Uterus (tissue), 4 donors: ENCODE measurements at places on chromosomes 5 and 9.

- DNase-seq: no peak
These were observed 10.9 kb upstream of the SOWAHA start for GRCh38 chr5:132802044-132802684.

GRCh38 chr9:94511134-94511954, 43.5 kb upstream of the PCAT7 start:
- no peak for DNase-seq

GRCh38 chr5:3825531-3826451, 230.2 kb downstream of the IRX1 start:
- no peak for DNase-seq

DNA sequence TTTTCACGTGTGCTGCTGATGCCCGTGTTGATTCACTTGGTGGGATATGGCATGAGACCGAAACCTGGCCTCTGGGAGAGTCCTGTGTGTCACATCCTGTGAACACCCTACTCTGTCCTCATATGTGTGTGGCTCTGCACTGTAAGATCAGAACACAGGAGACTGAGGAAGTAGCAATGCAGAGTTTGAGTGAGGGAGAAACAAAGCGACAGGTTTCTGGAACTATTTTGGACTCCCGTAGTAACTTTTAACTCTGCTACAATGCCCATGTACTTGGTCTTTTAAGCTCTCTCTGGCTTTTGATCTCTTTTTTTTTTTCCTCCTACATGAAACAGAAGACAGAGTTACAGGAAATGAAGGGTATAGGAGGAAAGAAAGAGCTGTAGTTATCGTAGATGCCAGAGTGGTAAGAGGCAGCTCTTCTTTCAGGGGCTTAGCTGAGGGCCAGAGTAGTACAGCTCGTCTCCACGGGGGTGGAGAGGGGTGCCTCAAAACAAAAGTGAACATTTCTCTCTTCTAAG, 26.6 kb downstream of the GRAMD2B start:
- DNase-seq: peak; percentile 46

GRCh38 chr5:143318270-143318669, 85.2 kb downstream of the NR3C1 start:
- no peak for DNase-seq

DNA sequence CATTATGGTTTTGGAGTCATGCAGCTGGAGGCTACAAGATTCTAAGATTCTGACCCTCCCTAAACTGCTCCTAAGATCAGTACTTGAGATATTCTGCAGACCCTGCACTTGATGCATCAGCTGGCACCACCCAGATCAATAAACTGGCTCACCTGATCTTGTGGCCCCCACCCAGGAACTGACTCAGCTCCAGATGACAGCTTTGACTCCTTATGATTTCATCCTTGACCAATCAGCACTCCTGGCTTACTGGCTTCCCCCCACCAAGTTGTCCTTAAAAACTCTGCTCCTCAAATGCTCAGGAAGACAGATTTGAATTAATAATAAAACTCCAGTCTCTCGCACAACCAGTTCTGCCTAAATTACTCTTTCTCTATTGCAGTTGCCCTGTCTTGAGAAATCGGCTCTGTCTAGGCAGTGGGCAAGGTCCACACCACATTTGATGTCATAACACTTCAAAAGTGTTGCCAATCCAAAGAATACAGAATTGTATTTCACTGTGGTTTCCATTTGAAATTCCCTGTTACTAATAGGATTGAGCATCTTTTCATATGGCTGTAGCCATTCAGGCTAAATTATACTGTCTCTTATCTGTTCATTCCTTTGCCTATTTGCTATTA, 14.8 kb upstream of the SLC30A5 start:
- DNase-seq: no peak

DNA sequence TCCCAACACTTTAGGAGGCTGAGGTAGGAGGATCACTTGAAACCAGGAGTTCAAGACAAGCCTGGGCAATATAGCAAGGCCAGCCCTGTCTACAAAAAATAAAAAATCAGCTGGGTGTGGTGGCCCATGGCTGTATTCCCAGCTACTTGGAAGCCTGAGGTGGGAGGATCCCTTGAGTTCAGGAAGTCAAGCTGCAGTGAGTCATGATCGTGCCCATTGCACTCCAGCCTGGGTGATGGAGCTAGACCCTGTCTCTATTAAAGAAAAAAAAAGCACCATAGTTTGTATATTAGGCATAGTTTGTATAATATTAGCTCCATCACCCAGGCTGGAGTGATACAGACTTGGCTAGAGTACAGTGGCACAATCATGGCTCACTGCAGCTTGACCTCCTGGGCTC, 9.6 kb upstream of the NME5 start:
- no peak for DNase-seq

GRCh38 chr9:106956971-106957370, 94.0 kb downstream of the ZNF462 start:
- no peak for DNase-seq

DNA sequence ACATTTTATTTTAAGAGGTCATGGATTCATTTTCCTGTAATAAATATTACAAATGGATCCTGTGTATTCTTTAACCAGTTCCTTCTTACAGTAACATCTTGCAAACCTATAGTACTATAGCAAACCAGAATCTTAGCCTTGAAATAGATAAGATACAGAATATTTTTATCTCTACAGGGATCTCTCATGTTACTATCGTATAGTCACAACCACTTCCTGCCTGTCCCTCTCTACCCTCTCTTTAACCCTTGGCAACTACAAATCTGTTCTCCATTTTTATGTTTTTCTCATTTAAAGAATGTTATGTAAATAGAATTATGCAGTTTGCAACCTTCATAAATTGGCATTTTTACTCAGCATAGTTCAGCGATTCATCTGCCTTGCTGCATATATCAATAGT, 454.0 kb downstream of the DIRAS2 start:
- DNase-seq: no peak

DNA sequence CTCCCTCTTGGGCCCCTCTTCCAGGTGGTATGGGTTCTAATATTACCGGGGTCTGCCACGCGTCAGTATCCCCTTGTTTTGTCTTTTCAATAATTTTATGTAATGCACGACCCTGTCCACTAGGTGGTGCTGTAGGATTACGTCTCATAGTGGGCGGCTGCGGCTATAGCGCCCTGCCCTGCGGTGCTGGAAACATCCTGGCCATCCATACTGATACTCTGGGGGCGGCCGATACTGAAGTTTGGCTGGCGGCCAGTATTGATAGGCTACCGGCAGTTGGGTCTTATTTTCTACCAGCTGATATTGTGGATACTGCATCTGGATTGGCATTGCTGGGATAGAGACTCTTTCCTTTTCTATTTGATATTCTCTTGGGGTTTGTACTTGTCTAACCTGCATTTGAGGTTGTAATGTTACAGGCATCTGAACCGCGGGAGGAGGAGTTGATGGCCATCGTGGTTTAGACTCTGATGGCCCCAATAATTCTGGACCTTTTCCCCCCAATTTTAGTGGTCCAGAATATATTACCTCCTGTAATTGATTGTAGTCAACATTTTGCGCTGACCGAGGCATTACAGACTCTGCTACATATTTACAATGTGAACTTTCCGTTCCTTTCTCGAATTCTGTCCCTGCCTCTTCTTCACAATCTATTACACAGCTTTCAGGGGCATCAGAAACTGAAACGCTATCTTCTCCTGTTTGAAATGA, 3.3 kb upstream of the TMEM141 start:
- DNase-seq: peak; percentile 70

- peak; percentile 24 for DNase-seq
These were observed 463.7 kb downstream of the TMEM232 start for GRCh38 chr5:110262749-110263148.

- no peak for DNase-seq
These were observed 80.8 kb upstream of the IL12B start for GRCh38 chr5:159411115-159411514.

- no peak for DNase-seq
These were observed 23.2 kb upstream of the RCL1 start for GRCh38 chr9:4769321-4770080.

DNA sequence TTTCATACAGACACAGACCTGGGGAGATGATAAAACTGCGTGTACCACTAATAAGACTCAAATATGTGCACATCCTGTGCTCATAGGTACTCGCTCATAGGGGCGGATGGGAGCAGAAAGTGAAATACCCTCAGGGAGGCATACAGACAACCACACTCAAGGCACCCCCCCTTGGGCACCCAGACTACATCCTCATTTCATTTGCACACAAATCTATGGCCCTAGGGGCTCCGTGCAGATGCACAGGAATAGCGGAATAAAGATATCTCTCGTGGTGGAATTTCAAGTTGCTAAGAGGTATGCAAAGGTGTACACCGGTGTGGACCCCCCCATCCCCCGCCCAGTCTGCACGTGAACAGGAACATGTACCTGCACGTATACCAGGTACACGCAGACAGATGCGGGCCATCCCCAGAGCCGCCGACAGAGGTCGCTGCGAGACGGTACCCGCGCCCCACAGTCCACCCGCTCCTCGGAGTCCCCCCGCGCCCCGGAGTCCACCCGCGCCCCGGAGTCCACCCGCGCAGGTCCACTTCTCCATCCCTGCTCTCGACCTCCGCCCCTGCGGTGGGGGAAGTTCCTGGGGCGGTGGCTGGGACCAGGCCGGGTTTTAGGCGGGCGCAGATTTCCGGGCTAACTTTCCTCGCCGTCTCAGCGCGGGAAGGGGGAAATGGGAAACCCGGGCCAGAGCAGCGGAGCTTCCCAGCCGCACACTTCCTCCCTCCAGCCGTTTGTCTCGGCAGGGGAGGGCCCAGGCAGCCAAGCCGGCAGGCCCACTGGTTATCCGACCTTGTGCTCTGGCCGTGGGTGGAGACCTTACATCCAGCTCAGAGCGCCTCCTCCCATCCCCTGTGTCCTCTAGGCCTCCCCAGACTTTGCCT, 1.0 kb upstream of the IL12B start:
- peak; percentile 26 for DNase-seq

DNA sequence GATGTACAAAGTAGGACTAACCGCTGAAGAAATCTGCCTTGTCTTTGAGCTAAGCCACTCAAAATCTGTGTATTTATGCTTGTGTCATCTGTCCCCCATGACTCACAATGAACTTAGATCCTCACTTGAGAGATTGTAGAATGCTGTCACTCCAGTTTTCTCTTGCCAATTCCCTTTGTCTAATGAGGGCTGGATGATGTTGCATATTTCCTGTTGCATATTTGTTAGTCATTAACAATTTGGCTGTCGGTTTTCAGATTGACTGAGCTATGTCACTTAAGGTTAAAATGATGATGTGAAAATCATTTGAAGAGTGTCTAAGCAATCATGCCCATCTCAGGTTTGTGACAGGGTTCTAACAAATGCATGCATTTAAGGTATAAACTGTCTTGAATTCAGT, 481.7 kb downstream of the CDH10 start:
- no peak for DNase-seq

DNA sequence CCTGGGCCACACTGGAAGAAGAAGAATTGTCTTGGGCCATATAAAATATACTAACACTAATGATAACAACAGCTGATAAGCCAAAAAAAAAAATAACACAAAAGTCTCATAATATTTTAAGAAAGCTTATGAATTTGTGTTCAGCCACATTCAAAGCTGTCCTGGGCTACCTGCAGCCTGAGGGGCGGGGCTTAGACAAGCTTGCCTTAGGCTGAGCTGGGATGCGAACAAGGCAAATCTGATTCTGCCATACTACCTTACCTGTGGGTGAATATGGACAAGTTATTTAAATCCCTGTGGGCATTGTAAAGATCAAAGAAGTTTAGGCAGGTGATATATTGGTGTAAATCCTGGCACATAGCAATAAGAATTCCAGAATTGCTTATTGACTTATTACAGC, 212.3 kb upstream of the ATP10B start:
- no peak for DNase-seq

GRCh38 chr5:163912046-163912445, 406.6 kb downstream of the MAT2B start:
- no peak for DNase-seq

GRCh38 chr9:90368241-90368640, 274.4 kb downstream of the DIRAS2 start:
- DNase-seq: no peak

- DNase-seq: no peak
These were observed 199.4 kb upstream of the ST8SIA4 start for GRCh38 chr5:101102506-101102905.

DNA sequence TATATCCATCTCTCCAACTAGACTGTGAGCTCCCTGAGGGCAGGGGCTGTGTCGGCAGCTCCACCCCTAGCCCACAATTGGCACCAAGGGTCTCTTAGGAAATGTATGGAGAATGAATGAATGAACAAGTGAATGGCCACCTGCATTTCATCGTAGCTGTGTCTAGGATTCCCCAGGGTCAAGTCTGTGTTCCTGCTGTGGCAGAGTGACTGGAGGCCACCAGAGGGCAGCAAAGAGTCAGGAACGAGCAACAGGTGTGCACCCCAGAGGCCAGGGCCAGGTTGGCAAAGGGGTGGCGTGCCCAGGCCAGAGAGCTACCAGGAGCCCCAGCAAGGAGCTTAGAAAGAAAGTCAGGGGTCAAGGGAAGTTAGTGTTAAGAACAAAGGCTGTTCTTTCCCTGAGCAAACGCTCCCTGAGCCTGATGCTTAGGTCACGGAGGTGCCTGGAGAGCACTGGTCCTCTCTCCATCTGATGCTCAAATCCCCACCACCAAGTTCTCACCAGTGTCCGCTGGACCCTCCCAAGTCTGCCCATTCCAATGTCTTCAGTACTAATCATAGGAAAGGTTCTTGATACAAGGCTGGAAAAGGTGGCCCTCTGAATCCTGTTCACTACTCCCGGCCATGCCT, 160.7 kb downstream of the PAX5 start:
- peak; percentile 21 for DNase-seq

- DNase-seq: no peak
These were observed 42.1 kb upstream of the RAPGEF6 start for GRCh38 chr5:131677115-131677514.

DNA sequence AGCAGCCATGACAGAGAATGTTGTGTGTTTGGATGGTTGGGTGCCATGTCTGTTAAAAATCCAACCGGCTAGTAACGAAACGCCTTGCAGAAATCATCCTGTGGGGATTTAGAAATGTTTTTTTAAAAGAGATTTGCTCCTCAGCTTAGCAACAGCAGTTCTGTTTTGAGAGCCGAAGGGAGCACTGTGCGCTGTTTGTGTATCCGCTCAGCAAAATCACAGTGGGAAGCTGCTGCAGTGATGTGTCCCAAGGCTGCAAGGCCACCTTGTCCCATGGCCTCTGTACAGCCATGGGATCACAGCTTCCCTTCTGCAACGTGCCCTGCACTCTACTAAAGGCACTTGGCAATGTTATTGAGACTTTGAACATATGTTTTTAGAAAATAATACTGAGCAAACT, 40.9 kb downstream of the TRIO start:
- DNase-seq: no peak

- DNase-seq: no peak
These were observed 82.7 kb downstream of the NR6A1 start for GRCh38 chr9:124688238-124688904.

- DNase-seq: no peak
These were observed 55.6 kb upstream of the SPTLC1 start for GRCh38 chr9:92170848-92171247.

DNA sequence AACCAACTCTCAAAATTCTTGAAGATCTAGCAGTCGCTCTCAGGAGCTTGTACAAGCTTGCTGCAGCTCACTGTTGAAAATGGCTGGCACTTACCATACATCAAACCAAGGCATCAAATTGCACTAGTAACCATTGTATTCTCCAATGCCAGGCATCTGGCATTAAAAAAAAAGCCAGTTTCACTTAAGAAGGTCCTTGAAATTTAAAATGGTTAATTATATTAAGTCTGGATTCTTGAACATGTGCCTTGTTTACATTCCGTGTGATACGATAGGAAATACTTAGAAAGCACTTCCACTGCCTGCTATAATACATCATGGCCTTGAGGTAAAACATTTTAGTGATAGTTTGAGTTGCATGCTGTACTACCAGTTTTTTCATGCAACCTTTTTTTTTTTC, 300.7 kb downstream of the KDM4C start:
- no peak for DNase-seq
